Stimulated activated CD8-positive, alpha-beta memory T cell treated with anti-CD3 and anti-CD28 coated beads, Interleukin-4, amount 100 ng/mL, for 1 hour (primary cell): ENCODE measurements at places on chromosomes 16 and 17.

DNA sequence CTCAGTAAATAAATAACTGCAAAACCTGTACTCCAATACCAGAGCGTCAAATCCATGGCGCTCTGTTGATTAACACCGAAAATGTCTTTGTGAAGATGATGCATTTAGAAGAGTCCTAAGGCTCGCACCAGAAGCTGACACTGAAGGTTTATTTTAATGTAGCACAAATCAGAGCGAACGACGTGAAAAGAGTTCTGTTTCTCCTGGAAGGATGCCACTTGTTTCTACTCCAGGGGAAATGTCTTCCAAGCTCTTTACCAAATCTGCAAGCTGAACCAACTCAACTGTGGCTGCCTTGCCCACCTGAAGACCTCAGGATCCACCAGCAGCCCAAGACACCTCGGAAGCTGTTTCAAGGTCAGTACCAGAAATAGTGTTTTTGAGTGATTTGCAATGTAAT is 194.4 kb upstream of the MAF start:
- no peak for DNase-seq

DNA sequence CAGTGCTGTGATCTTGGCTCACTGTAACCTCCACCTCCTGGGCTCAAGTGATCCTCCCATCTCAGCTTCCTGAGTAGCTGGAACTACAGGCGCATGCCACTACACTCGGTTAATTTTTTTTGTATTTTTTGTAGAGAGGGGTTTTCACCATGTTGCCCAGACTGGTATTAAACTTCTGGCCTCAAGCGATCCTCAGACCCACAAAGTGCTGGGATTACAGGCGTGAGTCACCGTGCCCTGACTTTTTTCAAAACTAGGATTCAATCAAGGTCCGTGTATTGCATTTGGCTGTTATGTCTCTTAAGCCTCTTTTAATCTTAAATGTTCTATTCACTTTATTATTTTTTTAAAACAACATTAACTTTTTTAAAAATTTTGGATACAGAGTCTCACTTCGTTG is 4.3 kb upstream of the CCL22 start:
- no peak for DNase-seq

- DNase-seq = no peak
These were observed 31.1 kb upstream of the FASN start for GRCh38 chr17:82129095-82129494.

DNA sequence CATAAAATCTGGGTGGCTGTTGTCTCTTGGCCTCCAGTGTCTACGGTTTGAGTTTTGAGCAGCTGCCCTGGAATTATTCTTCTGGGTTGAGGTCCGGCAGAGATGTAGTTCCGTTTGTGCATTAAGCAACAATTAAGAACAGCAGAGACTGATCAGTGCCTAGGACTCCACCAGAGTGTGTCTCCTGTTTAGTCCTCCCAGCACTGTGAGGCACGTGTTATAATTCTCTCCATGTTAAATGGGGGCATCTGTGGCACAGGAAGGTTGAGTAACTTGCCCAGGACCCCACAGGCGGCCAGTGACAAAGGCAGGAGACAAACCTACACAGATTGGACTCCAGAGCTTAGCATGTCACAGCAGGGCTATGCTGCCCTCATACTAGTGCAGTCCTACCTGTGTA is 225.1 kb downstream of the CBLN1 start:
- no peak for DNase-seq

DNA sequence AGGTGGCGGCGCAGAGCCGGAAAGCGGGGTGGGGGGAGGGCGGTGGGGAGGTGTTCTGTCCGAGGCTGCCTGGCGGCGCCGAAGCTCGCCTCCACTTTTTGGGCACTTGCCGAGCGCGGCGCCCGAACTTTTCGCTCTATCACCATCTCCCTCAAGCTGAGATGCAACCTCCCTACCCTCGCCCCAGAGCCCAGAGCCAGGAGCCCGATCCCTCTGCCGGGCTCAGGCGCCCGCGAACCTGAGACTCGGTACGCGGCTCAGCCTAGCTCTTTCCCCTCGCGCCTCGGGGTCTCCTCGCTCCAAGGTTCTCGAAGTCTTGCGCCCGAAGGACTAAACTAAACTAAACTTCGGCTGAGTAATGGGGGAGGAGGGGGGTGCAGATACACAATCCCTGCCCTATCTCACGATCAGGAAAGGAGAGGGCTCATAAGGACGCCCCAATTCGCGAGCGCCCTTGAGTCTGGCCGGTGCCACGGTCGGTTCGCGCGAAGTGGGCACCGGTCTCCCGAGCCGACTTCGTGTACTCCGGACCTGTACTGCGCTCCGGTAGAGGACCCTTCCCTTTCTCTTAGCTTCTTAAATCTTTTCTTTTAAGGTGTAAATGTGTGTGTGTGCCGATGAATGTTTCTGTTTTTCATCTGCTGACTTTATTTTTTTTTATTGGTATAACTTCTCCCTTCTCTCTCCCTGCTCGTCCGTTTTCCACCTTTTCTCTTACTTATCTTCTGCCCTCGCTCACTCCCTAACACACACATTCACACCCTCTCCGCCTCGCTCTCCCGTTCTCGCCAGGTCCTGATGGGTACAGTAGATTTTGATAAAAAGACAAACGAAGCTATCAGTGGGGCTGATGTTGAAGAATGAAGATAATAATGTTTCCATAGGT is 1.9 kb upstream of the SALL1 start:
- DNase-seq = no peak

DNA sequence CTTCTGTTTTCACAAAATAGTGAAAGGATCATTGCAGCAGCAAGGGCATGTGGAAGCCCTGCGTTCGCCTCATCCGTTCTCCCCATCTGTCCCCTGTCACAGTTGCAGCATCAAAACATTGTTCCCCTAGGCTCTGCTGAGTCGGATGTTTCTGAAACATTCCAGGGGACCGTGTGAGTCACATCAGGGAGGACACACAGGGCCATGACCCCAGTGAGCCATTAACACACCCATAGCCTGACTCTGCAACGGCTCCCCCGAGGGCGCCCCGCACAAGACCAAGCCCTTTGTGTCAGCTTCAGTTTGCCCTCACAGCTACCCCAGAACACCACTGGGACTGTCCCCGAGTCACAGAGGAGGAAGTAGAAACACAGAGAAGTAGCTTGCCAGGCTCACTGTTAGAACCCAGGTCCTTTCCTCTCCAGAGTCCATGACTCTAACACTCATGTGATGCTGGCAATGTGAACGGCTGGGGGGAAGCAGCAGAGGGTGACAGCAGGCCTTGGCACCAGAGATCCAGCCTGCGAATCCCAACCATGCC is 63.3 kb upstream of the HSBP1 start:
- DNase-seq = no peak

GRCh38 chr17:48574505-48575065 is 3.6 kb downstream of the HOXB4 start:
- no peak for DNase-seq

GRCh38 chr16:59205403-59205802 is 471.3 kb upstream of the GOT2 start:
- DNase-seq = no peak

DNA sequence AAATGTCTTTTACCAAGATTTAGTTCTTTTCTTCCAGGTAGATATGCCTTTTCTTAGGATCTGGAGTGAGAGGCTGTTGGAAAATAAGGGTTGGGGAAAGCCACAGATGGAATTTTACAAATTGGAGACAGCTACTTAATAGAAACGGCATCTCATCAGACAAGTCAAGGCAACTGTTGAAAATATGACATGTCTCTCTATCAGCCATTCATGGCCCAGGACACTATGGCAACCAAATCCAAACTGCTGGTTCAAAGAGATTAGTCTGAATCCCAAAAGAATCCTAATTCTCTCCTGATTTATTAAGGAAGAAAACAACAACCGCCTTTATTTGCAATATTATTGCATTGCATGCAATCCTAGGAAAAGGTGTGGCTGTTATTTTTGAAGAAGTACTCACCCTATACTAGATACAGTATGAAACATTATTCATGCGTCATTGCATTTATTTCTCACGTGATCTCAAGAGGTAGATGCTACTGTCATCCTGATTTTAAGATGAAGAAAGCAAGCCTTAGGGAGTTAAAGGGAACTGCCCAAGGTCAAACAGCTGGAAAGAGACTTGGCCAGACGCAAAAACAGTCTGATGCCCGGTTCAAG is 12.6 kb upstream of the CEP20 start:
- no peak for DNase-seq

DNA sequence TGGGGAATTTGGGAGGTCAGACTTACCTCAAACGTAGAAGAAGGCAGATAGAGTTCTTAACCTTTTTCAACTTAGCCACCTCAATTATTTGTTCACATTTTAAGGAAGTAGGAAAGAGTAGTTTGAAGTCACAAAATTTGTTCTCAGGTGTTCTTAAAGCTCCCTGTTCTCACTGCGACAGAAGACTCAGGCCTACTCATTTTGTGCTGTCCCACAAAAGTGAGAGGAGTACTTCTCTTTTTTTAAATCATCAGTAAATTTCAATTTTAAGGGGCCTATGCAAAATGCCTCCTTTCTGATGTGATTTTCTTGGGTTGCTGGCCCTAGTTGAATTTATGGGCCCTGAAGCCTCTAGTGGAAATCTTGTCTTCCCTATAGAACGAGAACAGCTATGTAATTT is 133.4 kb downstream of the MAP2K6 start:
- DNase-seq = no peak

DNA sequence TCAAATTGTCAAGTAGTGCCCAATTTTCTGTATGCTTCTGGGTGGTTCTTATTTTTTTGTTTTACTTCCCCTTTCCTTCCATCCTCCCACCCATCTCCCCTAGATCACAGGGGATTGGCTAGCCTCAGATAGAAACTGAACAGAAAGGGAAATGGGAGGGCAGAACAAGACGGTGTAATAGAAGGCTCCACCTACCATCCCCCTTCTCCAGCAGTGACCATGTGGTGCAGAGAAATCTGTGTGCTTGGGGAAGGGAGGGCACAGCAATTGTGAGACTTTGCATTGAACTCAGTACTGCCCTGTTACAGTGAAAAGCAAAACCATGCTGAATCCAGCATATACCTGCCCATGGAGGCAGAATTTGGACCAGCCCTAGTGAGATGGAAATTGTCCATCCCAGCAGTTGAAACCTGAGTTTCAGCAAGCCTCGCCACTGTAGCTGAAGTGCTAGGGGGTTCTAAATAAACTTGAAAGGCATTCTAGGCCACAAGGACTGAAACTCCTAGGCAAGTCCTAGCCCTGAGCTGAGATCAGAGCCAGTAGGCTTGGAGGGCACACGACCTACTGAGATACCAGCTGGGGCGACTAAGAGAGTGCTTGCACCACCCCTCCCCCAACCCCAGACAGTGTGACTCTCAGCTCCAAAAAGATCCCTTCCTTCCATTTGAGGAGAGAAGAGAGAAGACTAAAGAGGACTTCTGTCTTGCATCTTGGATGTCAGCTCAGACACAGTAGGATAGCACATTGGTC is 5.2 kb downstream of the SLFN11 start:
- DNase-seq = no peak

DNA sequence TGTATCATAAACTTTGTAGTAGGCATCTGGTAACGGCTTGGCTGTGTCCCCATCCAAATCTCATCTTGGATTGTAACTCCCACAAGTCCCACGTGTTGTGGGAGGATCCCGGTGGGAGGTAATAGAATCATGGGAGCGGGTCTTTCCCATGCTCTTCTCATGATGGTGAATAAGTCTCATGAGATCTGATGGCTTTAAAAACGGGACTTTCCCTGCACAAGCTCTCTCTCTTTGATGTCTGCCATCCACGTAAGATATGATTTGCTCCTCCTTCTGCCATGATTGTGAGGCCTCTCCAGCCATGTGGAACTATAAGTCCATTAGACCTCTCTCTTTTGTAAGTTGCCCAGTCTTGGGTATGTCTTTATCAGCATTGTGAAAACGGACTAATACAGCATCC is 248.7 kb downstream of the SNX29 start:
- DNase-seq = no peak

- DNase-seq = no peak
These were observed 14.7 kb downstream of the GSPT1 start for GRCh38 chr16:11901091-11901490.

GRCh38 chr16:2775131-2775716 is 1.9 kb downstream of the ELOB start:
- no peak for DNase-seq

DNA sequence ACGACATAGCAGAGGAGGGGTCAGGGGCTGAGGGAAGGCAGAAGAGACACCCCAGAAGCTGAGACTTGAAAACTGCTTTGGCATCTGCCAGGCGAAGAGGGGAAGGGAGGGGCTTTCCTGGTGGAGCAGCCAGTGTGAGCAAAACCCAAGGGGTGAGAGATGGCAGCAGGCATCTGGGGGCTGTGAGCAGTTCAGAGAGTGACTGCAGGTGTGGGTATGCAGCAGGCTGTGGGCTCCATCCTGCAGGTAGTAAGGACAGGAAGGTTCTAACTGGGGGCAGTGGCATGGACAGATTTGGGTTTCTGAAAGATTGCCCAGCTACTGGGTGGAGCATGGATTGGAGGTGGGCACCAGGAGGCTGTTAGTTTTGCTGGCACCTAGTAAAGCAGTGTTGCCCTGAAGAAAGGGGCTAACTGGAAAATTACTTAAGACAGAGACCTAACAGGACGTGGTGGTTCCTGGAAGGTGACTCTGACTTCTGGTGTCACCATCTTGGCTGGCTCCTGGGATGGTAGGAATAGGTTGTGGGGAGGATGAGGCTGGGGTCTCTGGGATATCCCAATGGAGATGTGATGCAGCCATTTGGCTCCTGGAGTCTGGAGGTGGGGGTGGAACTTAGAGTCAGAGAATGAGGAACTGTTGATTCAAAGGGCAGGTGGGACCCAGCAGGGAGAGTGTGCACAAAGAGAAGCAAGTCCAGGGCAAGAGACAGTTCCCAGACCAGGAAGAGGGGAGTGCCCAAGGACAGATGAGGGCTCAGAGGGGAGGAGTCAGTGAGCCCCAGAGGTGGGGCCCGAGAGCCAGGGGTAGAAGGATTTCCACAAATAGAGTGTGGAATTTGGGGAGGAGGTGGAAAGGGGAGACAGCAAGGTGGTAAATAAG is 11.2 kb downstream of the BCL7C start:
- DNase-seq = no peak

GRCh38 chr16:12682432-12683165 is 121.1 kb downstream of the CPPED1 start:
- DNase-seq = no peak

DNA sequence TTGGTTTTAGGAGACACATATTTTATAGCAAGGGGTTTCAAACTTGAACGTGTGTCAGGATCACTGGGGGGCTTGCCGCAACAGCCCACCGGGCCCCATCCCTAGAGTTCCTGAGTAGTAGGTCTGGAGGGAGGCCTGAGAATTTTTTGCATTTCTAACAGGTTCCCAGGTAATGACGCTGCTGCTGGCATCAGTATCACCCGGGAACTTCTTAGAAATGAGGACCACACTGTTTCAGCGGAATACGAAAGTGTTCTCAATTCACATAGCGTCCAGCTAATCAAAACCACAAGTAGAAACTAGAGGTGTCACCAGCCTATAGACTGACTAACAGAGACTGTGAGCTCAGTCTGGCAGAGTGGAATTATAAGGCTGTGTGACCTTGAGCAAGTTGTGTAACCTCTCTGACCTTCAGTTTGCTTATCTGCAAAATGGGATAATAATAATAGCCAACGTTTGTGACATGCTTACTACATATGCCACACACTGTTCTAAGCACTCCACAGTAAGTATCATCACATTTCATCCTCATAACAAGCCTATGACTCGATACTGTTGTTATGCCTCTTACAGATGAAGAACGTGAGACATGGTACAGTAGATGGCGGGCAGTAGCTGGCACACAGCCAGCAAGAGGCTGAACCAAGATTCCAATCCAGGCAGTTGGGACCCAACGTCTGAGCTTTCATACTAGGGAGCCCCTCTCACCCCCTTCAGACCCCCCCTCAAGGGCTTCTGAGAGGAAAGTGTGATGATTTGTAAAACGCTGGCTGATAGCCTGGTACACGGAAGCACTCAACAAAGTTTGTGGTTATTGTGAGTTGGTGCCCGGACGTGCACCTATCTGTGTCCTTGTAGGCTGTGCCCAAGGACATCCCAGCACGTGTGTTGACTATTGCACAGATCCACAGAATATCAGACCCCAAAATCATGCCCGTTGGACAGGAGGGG is 4.6 kb upstream of the ICAM2 start:
- DNase-seq = peak; percentile 26
